Stimulated activated CD8-positive, alpha-beta memory T cell treated with anti-CD3 and anti-CD28 coated beads, Interleukin-15, amount 100 ng/mL, for 24 hours (primary cell): ENCODE measurements at places on chromosomes 11 and 22.

- DNase-seq, result no peak
Observed at GRCh38 chr11:15901790-15902189, 454.6 kb downstream of the SOX6 start.

GRCh38 chr11:85748455-85748891 is 62.5 kb downstream of the SYTL2 start:
- no peak for DNase-seq

- no peak for DNase-seq
Observed at GRCh38 chr11:63503492-63503891, 2.4 kb upstream of the LGALS12 start.

GRCh38 chr22:26426924-26427323 is 2.1 kb upstream of the ASPHD2 start:
- no peak for DNase-seq

- DNase-seq, result no peak
Observed at GRCh38 chr11:57982776-57983175, 40.9 kb upstream of the OR9Q1 start.

DNA sequence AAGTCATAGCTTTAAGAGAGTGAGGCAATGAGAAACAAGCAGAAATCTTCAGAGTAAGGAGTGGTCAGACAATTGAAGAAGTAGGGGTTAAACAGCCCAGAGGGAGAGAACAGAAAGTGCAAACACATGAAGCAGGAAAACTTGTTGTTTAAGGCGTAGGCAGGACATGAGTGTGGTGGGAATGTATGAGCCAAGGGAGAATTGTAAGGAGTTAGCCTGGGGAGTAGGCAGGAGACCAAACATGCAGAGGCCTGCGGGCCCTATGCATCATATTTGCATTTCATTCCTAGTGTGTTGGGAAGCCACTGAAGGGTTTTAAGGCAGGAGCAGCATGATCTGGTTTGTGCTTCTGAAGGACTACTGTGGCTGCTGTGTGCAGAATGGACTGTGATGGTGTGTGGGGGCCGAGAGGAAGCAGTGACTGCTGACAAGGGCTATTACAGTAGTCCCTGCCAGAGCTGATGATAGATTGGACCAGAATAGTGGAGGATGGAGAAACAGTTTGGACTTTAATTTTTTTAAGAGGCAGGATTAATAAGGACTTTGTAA is 179.9 kb upstream of the C11orf87 start:
- no peak for DNase-seq

- no peak for DNase-seq
Observed at GRCh38 chr11:117180661-117181585, 2.4 kb downstream of the SIDT2 start.

- no peak for DNase-seq
Observed at GRCh38 chr11:124717786-124718651, 21.7 kb upstream of the NRGN start.

- DNase-seq, result no peak
Observed at GRCh38 chr11:121478895-121479697, 26.3 kb upstream of the SORL1-AS1 start.

DNA sequence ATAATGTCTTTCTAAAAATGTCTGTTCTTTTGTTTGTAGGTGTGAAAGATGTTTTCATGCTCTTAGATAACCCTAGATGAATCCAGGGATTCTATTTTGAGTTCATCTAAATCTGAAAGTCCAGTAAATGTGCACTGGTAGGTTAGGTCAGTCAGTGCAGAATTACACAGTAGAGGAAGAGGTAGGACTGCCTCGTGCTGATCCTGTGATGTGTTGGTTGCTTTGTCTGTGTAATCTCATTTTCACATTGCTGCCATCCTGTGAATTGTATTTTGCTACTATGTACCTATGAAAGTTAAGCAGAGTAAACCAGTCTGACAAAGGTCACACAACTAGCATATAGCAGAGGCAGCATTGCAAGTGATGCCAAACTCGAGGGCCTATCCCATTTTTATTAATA is 36.5 kb downstream of the ATXN10 start:
- no peak for DNase-seq

- DNase-seq, result no peak
Observed at GRCh38 chr22:27857443-27857842, 55.9 kb upstream of the MN1 start.

DNA sequence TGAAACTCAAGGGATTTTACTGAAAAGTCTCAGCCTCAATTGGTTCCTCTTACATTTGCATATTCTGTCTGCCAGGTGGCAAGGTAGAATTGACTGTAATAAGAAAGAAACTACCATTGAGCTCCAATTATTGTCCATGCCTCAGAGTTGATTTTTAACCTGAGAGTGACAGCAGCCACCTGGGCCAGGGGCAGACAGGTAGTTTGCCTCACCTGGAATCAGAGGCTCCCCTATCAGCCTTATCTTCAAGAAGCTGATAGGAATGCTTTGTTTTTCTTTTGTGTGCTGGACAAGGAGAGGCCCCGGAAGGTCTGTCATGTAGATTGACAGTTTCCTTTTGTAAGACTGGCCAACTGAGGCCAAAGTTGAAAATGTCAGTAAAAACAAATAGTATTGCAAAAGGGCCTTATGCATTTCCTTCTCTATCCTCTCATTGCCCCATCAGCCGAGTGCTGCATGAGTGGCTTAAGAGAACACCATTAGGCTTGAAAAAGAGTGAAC is 34.1 kb downstream of the CD44 start:
- no peak for DNase-seq

GRCh38 chr11:78567209-78567608 is 7.5 kb downstream of the NARS2 start:
- DNase-seq, result no peak

- no peak for DNase-seq
Observed at GRCh38 chr11:117392001-117392690, 64.5 kb downstream of the CEP164 start.

DNA sequence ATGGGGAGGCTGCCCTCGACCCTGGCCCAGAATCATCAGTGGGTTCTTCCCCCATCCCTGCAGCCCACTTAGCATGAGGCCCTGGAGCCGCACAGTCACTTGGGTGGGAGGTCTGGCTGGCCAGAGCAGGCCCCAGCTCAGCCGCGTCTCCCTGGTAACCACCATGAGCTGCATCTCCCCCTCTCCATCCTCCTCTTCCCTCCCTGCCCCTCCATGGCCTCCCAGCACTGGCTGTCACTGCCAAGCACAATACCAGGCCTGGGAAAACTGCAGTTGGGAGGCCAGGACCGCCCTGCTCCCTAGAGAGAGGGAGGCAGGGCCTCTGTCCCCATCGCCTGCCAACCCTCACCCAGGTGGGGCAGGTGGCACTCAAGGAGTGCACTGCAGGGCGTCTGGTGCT is 8.0 kb downstream of the CSDC2 start:
- DNase-seq, result no peak

- DNase-seq, result no peak
Observed at GRCh38 chr11:6319001-6319703, 1.1 kb downstream of the CAVIN3 start.

- DNase-seq, result no peak
Observed at GRCh38 chr11:78251083-78251775, 62.5 kb downstream of the USP35 start.

DNA sequence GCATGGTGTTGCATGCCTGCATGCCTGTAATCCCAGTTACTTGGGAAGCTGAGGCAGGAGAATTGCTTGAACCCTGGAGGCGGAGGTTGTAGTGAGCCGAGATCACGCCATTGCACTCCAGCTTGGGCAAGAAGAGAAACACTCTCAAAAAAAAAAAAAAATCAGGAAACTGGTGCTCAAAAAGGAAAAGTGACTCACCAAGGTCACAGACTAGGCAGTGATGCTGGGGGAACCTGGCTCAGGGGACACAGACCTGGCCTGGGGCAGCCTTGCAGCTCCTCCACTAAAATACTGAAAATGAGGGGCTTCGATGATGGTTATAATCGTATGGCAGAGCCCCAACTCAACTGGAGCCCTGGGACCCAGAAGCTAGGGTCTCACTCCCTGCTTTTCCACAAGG is 8.1 kb upstream of the SLC35E4 start:
- DNase-seq, result no peak

GRCh38 chr11:1297011-1297575 is 12.3 kb downstream of the TOLLIP start:
- DNase-seq, result no peak

DNA sequence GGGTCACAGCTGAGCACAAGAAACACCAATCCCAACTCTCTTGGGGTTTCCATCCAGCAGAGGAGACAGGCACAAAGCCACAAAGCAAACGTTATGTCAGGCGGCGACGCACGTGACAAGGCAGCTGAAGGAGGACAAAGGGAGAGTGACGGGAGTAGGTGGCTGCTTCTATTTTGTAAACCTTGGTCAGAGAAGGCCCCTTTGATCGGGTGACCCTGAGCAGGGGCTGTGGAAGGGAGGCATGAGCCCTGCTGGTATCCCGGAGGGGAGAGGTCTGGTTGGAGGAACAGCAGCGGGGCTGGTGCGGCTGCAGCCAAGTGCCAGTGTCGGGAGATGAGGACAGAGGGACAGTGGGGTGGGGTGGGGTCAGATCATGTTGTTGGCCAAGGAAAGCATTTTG is 17.3 kb upstream of the RFPL3 start:
- no peak for DNase-seq

GRCh38 chr11:63670433-63671321 is 499 bp downstream of the ATL3 start:
- no peak for DNase-seq

GRCh38 chr22:39925909-39926679 is 25.2 kb downstream of the GRAP2 start:
- no peak for DNase-seq
